ENCODE measurements at places on chromosomes 12 and 14.
A peak's percentile ranks its signal among the peaks of the same experiment; 100 is the strongest.

- no peak for DNase-seq
These were observed 161.2 kb downstream of the TMTC3 start for GRCh38 chr12:88303335-88303734.

DNA sequence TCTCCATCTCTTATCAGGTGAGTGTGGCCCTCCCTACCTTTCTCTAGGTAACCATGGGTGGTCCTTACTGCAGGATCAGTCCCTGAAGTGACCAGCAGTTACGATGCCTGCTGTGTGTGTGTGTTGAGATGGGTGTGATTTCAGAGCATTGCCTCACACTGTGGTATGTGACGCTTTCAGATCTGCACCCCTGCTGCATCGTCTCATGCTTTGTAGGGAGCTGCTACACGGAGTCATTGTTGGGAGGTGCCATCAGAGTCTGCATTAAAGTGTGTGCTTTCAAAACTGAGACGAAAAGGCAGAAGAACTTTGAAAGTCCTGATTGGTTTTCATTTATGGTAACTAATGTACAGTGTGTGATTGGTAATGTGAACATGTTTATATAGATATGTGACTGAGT lies 150.5 kb downstream of the PELI2 start:
- DNase-seq = no peak

DNA sequence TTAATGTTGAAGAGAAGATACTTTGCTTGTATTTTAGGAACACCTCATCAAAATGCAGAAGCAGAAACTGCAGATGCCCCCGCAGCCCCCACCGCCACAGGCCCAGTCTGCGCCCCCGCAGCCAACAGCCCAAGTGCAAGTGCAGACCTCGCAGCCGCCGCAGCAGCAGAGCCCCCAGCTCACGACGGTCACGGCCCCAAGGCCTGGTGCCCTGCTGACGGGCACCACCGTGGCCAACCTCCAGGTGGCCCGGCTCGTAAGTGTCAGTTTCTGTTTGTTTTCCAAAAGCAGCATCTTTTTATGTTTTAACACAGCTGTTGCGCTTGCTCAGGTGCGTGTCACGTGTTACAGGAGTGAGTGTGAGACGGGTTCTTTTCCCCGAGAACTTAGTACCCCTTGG lies 79.5 kb downstream of the DDX51 start:
- no peak for DNase-seq

DNA sequence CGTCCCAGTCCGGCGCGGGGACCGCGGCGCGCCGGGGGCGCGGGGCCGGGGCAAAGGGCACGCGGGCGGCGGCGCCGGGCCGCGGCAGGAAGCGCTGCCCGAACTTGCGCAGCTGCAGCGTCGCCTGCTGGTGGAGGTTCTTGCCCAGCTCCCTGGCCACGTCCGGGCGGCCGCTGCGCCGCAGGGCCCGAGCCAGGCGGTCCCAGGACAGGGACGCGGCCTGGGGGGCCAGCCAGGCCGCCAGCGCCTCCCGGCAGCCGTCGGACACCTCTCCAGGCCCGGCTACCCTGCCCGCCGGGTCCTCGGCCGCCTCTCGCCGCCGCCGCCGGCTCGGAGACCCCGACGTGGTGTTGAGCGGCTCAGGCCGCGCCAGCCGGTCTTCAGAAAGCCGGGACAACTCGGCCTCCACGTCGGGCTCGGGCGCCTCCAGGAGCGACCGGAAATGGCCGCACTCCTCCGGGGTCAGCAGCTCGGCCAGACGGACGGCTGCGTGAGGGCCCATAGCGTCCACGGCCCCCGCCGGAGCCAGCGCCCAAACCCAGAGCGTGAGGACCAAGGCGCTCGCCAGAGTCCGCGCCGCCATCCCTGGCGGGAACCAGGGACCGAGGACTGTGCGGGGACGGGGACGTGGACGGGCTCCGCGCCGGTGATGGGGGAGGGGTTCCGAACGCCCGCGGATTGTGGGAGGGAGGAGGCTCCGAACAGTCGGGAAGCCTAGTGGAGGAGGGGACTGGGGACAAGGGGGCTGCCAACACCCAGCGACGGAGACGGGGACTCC lies 34.0 kb downstream of the FIGNL2 start:
- DNase-seq = peak; percentile 70

DNA sequence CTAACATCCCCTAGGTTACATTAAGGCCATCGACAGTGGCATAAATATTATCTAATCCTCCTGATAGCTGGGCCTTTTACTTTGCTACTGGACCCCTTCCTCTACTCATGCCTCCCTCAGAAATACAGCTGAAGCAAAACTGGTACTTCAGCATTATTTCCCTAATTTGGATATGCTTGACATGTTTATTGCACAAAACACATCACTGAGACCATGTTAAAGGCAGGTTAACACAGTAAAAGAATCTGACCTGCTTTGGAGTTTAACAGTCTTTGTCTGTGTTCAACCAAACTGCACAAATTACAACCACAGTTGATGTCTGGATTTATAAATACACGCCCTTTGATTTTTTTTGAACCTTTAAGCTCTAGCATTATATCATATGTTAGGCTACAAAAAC lies 156.6 kb downstream of the FOXA1 start:
- no peak for DNase-seq

DNA sequence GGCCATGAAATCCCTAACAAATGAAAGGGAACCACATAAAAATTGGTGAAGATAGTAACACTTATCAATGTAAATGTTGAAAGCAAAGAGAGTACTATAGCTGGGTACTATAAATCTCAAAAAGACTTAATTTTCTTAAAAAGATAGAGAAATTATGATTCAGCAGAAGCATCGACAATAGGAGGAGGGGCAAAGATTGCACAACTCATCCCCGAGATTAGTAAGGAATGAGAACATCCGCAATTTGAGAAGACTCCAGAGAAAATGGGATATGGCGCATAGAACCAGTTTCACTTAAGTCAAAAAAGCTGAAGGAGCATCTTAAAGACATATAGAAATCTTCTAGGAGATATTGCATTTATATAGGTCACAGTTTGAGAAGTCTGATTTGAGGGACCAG lies 220.2 kb upstream of the SLC16A7 start:
- DNase-seq = no peak

- DNase-seq = no peak
These were observed at the start of gene ALX1 for GRCh38 chr12:85280165-85280983. ALX1 (plus strand) TSS chr12:85280220; CDS start chr12:85280262, 42 bp downstream.

- no peak for DNase-seq
These were observed 22.2 kb upstream of the PRMT8 start for GRCh38 chr12:3468836-3469235.
